ENCODE measurements at places on chromosomes 12 and 14. TPM values are rescaled to one million over a fixed set of nuclear protein-coding genes. Genes with fewer than 3 reads are reported as not detected.

NTF3 gene
- total RNA-seq: 1.4 TPM

KLHDC1 gene
- 4.1 TPM for total RNA-seq

CATSPERB gene
- 1.1 TPM for total RNA-seq

MMP17 gene
- not detected for total RNA-seq

CISTR gene
- total RNA-seq: not detected

RERG gene
- 121 TPM for total RNA-seq

RGS6 gene
- 0.41 TPM for total RNA-seq

Data from adrenal gland (tissue), 19 donors.